Amniotic stem cell (primary cell): ENCODE measurements at places on chromosomes 2 and 18.

DNA sequence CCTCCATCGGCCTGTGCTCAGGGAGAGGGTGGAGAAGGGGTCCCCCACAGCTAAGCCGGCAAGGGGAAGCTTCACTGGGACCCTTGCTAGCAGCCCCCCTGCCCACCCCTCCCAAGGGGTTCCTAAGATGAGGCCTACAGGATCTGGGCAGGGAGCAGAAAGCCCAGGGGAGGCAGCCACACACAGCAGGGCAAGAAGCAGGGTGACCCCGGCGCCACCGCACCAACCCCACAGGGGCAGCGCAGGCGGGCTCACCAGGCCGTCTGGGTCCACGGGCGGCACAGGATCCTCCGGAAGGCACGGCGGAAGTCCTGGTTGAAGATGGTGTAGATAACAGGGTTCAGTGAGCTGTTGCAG, 1.8 kb downstream of the ADRA2B start:
- no peak for DNase-seq

DNA sequence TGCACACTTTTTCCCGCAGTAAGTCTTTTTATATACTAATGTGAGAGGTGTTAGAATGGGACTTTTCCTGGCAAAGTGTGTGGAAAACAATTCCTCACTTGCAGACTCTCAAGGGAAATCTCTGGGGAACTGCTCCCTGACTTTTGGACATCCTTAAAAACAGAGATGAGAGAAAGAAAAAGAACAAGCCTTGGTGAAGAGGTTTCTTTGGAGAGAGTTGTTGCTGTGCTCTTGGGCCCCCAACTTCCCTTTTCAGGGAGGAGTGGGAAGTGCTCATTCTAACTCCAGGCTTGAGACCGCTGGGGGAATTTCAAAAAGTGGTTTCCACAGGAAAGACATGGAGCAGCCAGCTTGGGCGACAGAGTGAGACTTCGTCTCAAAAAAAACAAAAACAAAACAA, 142.6 kb upstream of the SPRED2 start:
- no peak for DNase-seq

GRCh38 chr2:99297994-99298393, 3.0 kb downstream of the LYG1 start:
- no peak for DNase-seq

DNA sequence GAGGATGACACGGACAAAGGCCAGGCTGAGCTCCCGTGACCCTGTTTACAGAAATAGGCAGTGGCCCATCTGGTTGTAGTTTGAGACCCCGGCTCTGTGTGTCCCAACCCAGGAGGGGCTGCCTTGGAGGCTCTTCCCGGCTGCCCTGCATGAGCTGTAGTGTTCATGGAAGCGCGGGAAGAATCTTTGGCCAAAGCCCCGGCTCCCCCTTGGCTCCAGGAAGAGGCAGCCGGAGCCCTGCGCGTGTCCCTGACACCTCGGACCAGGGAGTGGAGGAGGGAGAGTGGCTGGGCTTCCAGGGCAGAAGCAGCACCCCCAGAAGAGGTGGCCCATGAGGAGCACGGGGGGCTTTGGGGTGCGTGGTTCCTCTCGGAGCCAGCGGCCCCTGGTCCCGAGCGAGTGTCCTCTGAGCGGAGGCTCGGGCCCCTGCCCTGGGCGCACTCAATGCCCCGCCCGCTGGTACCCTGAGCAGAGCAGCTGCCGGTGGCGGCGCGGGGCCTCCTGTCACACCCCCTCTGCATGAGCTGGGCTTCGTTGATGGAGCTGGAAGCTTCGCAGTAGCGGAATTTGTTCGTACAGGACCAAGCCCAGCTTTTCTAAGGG, 21.7 kb downstream of the GPR35 start:
- no peak for DNase-seq

- no peak for DNase-seq
Observed at GRCh38 chr2:128309280-128310093, 9.2 kb downstream of the HS6ST1 start.

GRCh38 chr2:20972110-20972509, 71.8 kb downstream of the APOB start:
- DNase-seq, result no peak

GRCh38 chr2:196170213-196170605, 1.2 kb downstream of the STK17B start:
- DNase-seq, result no peak

- DNase-seq, result no peak
Observed at GRCh38 chr2:96163768-96164429, 18.7 kb upstream of the DUSP2 start.

GRCh38 chr2:221077251-221077650, 494.9 kb downstream of the EPHA4 start:
- no peak for DNase-seq

DNA sequence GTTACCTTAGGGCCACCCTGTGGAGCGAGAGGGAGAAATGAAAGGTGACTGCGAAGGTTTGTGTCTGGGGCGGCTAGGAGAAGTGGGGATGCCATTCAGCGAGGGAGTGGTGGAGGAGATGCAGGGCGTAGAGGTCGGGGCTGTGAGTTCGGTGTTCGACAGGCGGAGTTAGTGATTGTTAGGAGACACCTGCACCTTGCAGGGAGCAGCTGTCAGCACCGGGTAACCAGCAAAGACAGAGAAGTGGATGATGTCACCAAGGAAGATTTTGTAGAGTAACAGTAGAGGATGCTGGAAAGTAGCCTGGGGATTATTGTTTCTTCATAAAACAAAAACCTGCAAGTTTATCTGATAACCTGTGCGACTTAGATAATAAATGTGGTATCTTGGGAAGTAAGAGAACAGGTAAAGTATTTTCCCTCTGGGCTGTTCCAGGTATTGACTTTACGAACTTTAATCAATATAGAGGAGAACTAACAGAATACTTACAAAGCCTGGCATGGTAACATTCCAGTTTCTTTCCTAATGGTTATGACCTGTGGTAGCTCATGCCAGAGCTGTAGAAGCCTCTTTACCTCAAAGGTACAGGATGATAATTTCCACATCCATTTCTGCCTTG, 63.8 kb downstream of the SPTBN1 start:
- no peak for DNase-seq

DNA sequence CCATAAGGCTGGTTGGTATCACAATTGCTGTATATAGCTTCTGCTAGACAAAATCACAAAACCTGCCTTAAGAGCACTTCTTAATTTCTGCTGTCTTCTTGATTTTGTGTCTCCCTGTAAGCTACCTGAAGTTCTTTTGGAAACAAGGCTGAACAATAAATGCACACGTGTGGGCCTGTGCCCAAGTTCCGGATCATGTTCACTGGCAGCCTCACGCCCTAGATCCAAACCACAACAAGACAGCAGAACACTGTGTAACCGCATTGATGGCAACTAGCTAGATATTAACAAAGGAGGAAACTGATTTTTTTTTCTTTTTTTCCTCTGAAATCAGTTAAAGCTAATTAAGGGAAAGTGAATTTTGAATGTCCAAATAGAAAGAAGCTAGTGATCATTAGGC, 81.5 kb upstream of the LYPD6B start:
- no peak for DNase-seq

DNA sequence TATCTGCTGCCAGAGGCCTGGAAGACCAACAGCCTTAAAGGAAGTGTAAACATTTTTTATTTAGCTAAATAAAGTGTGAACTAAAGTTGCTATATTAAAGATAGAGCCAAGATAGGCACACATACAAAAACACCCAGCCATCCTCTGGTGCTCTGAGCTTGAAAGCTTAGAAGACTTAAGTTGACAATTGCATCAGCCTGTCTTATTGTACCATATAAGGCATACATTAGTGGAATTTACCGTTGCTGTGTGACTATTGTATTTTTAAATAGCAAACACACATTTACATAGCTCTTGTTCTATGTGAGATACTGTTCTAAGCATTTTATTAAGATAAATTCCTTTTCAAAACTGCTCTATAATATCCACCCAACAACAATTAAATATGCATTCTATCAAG, 736.6 kb upstream of the ZEB2 start:
- no peak for DNase-seq

GRCh38 chr18:55458456-55459203, 129.4 kb downstream of the TCF4 start:
- DNase-seq, result no peak

GRCh38 chr2:74935975-74936391, 22.5 kb upstream of the POLE4 start:
- no peak for DNase-seq

- DNase-seq, result no peak
Observed at GRCh38 chr2:121898483-121898882, 143.0 kb downstream of the TSN start.

- peak; percentile 63 for DNase-seq
Observed at GRCh38 chr2:69567157-69567908, 76.2 kb downstream of the AAK1 start.

DNA sequence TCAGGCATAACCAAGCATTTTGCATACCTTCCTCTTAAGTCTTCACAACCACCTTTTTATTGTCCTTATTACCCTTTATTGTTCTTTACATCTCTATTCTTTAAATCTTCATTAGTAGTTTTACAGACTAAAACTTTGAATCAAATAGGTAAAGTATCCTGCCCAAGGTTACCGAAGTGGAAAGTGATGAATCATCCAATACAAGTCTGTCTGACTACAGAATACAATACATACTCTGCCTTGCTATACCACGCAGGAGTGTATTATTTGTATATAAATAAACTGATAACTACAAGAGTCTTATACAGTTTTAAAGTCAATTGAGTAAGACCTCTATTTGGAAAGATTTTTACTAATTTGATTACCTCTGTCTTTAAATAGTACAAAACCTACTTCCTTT, 196.0 kb downstream of the ZEB2 start:
- DNase-seq, result no peak

GRCh38 chr2:220077488-220077887, 450.1 kb downstream of the SLC4A3 start:
- peak; percentile 7 for DNase-seq

DNA sequence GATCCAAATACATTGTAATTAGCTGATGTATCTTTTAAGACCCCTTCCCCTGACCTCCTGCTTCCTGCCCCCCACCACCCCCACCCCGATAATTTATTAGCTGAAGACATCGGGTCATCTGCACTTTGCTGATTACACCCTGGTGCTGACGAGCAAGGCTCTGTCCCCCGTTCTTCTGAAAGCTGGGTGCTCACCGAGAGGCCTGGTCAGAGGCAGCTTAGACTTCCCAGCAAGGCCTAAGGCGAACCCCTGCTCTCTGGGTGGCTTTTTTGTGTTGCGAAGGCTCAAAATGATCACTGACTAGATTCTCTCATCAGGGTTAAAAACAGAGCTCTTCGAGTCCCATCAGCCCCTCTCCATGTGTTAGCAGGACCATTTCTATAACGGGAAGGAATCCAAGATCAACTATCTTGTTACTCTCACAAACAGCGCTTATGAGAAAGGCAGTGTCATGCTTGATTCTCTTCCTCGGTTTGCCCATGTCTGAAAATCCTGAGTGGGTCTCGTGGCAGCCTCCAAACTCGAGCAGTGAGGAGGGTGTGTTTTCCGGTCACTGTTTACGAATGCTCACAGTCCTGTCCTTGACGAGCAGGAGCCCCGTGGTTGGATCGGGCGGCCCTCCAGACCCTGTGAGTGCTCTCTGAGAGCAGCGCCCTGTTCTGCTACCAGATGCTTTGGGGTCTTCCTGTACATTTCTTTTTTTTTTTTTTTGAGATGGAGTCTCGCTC, 201.6 kb downstream of the HDAC4 start:
- no peak for DNase-seq

GRCh38 chr2:120291401-120292311, 39.0 kb downstream of the RALB start:
- DNase-seq, result no peak

GRCh38 chr2:74253971-74254310, 55.5 kb downstream of the MTHFD2 start:
- no peak for DNase-seq

DNA sequence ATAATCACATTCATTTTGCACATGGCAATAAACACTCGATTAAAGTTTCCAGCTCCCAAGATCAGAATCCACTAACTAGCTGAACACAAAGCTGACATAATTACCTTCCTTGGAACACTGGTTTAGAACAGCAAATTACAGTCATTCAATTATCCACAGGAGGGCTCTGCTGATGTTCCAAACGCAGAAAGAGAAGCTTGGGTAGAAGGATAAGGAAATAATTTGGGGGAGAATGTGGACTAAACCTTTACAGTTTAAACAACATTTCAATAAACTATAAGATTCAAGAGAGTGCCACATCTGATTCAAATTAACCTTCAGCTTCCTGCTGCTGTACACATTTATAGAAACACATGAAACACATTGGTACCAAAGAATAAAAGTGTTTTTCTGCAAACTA, 67.8 kb upstream of the ARL4C start:
- peak; percentile 10 for DNase-seq

DNA sequence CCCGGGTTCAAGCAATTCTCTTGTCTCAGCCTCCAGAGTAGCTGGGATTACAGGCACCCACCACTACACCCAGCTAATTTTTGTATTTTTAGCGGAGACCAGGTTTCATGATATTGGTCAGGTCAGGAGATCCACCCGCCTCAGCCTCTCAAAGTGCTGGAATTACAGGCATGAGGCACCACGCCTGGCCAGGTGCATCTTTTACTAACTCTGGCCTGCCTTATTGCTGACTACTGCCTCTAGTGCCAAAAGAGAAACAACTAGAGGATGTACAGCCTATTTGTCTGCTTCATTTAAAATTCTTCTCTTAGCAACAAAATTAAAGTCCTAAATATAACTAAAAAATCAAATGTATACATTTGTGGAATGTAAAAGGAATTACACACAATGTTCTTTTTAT, 115.4 kb downstream of the BMPR2 start:
- DNase-seq, result no peak

- no peak for DNase-seq
Observed at GRCh38 chr2:237503201-237503600, 16.1 kb downstream of the MLPH start.

DNA sequence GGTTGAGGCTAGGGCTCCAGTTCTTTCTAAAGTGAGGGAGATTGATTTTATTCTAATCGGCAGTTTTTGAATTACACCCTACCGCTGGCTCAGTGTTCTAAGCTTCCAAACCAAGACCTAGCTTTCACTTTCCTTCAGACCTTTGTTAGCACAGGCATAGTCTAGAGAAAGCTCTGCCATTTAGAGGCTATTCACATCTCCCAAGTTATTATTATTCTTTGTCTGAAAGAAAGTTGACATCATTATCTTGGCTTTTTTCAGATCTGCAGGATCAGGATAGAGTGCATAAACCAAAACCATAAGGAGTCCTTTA, 276.8 kb downstream of the ASXL3 start:
- DNase-seq, result no peak
